Peyer's patch (tissue), 4 donors: ENCODE measurements at places on chromosomes 4 and X. TPM values are rescaled to one million over a fixed set of nuclear protein-coding genes. Genes with fewer than 3 reads are reported as not detected.

DNA sequence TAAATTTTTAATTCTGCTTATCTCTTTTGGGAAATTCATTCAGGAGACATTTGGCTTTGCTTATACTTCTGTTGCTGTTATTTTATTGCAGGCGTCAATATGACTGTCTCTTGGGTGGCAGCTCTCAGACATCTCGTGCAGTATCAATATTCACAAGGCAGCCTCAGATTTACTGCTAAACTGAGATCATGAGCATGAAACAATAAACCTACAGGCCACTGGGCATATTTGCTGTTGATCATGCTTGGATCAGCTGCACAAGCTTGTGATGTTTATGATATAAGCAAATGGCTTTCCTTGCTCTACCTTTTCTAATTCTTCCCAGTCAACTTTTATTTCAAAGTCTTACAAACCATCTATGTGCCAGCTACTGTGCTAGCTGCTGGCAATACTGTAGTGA lies 39.2 kb downstream of the TSPAN5 start:
- no peak for DNase-seq

GRCh38 chrX:40331762-40332161 lies 234.0 kb upstream of the BCOR start:
- DNase-seq: no peak

DNA sequence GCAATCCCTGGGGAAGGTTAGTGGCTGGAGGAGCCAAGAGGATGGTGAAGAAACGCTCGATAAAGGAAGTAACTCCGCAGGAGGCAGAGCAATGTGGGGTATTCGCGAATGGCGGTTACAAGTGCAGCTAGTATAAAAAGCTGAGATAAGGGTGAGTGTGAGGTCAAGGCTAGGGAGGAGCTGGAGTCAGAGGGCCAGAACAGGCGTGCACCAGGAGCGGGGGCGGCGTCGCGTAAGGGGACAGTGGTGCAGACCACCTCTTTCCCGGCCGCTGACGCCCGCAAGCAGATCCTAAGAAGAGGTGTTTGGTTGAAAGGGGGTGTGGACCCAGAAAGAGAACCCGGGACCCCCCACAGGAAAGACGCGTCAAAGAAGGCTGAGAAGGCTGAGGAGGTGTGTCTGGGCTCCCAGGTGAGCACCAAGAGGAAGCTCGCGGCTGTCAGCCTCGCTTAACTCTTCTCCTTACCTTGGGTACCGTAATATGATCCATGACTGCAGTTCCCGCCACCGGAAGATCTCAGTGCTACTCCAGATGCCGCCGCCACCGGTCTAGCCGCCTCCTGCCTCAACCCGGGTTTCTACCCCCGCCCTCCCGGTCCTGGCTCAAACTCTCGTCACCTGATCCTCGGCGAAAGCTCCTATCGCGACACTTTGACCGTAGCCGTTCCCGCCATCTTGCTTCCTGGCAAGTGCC lies at the start of gene MTMR8:
TSS of gene MTMR8 (minus strand) at position 579 of the 694 bp plus-strand sequence. CDS start at position 490, 89 bp downstream.
- peak; percentile 89 for DNase-seq

- DNase-seq: no peak
These were observed 11.3 kb upstream of the DOCK11 start for GRCh38 chrX:118484216-118484903.

- no peak for DNase-seq
These were observed 17.5 kb downstream of the CFAP99 start for GRCh38 chr4:2436301-2436700.

DNA sequence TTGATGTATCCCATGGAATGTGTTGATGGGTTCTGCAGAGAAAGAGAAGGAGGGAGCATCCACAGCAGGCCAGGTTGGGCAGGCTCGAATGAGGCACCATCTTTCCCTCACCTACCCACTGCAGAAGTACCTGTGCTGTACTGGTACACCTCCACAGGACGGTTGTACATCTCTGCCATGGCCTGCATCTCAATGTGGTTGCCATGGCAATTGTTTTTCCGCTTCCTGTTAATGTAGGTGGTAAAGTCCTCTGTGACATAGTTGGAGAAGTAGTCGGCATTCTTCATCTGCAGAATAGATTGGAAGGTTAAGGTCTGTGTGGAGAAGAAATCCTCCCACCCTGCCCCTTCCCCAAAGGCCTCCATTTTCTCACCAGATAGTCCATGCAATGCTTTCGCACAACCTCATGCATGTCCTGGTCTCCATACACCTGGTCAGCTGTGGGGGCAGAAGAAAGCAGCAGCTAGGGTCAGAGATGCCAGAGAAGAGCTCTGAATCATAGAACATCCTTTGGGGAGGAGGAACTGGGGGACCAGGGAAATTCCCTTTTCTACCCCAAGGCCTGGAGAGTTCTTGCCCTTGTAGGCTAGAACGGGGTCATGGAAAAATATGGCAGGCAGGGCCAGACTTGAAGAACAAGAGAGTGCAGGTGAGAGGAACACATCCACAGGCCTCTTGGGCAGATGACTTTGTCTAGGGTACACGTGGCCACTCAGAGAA lies 15.9 kb upstream of the PIM2 start:
- DNase-seq: no peak

GRCh38 chr4:105598787-105599186 lies 46.4 kb downstream of the ARHGEF38 start:
- DNase-seq: no peak

MCF2 gene
- total RNA-seq: not detected

TCEAL6 gene
- not detected for total RNA-seq

RAB40A gene
- total RNA-seq: not detected
